ENCODE measurements at places on chromosomes 11 and 22.

DNA sequence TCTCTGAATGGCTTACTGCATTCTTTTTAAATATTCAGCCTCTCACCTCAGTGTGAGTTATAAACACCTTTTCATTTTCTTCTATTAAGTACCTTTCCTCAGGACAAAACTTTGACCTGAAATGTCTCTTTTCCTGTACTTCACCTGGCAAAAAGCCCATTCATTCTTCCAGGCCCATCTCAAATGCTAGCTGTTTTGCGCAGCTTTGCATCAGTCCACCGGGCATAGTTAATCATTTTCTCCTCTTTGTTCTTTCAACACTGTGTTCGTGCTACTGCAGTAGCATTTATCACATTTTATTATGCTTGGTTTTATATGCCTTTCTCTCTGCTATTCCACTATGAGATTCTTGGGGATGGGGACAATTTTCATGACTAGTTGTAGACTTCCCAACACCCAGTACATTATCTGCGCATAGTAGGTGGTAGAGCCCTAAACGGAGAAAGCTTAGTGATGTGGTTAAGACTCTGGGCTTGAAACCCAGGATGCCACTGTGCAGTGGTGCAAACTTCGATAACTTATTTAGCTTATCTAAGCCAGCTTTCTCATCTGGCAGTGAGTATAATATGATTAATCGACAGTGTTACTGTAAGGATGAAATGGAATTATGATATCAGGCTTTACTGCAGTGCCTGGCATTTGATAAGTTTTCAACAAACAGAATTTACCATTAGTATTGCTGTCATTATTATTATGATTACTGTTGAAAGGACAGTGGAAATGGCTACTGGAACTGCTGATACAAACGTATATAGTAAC lies 695.7 kb downstream of the NELL1 start:
- no peak for DNase-seq

GRCh38 chr11:11998091-11998781 lies 10.2 kb downstream of the DKK3 start:
- DNase-seq = no peak

DNA sequence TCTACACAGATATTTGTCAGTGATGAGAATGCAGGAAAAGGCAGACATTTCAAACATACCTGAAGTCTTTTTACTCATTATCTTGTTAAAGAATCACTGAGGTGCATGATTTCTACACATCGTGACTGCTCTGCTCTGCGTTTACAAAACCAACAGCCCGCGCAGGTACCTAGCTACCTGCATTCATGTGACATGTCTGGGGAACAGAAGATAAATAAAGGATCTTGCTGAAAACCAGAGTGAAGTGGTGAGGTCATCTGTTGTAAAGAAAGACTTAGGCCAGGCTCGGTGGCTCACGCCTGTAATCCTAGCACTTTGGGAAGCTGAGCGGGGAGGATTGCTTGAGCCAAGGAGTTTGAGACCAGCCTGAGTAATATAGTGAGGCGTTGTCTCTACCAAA lies 15.7 kb downstream of the ASPHD2 start:
- DNase-seq = no peak

DNA sequence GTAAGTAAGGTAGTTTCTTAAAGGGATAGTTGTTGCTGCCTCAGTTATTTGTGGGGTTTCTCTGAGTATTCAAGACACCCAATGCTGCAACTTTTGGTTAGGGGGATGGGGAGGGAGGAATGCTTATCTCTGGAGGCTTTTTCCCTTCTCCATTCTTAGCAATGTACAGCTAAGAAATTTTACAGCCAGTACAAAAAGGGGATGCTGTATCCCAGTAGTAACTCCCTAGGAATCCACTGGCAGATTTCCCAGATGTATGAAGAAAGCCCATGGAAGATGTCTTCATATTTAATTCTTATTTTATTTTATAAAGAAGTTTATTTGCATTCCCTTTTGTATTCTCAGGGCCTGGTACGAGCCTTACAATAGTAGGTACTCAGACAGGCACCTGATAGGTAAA lies 154.8 kb downstream of the ENTHD1 start:
- no peak for DNase-seq

DNA sequence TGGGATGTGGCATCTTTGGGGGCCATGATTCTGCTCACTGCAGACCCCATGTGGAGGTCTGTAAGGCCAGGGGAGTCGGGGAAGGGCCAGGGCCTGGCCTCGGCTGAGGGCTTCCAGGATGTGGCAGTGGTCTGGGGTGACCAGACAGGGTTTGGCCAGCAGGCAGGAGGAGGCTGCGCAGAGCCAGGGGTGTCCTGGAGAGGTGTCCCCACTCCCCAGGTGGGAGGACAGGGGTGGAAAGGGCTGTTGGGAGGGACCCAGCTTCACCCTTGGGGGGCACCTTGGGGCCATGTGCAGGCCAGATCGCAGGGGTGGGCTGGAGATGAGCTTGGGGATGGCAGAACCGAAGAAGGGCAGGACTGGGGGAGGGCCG lies 3.4 kb downstream of the PANX2 start:
- no peak for DNase-seq

DNA sequence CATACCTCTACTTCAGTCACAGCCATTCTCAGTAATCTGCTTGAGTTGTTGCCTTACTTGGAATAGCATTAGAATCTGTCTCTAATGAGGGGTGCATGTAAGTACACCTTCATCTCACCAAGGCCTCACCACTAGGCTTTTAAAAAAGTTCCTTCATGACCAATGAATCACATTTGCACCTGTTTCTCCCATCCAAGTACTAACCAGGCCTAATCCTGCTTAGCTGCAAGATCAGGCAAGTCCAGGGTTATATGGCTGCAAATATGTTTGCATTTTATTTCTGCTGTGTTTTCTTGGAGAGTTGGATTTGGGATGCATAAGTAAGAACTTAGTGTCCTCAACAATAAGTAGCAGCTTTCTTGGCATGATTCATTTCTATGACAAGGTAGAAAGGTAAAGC lies 66.9 kb downstream of the BBOX1 start:
- DNase-seq = no peak
